ENCODE measurements at places on chromosomes 3 and 15. TPM values are rescaled to one million over a fixed set of nuclear protein-coding genes. Genes with fewer than 3 reads are reported as not detected.

DNA sequence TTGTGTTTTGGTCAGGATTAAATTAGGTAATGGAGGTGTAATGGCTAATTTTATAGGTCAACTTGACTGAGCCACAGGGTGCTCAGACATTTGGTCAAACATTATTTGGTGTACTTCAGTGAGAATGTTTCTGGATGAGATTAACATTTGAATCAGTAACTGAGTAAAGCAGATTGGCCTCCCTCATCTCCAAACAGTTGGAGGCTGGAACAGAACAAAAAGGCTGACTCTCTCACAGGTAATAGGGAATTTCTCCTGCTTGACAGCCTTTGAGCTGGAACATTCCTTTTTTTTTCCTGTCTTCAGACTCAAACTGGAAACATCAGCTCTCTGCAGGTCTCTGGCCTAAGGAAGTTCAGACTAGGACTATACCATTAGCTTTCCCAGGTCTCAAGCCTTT is 280.7 kb downstream of the ZBTB20 start:
- no peak for DNase-seq

GRCh38 chr15:53437366-53437765 is 322.1 kb downstream of the WDR72 start:
- DNase-seq, result peak; percentile 17

DNA sequence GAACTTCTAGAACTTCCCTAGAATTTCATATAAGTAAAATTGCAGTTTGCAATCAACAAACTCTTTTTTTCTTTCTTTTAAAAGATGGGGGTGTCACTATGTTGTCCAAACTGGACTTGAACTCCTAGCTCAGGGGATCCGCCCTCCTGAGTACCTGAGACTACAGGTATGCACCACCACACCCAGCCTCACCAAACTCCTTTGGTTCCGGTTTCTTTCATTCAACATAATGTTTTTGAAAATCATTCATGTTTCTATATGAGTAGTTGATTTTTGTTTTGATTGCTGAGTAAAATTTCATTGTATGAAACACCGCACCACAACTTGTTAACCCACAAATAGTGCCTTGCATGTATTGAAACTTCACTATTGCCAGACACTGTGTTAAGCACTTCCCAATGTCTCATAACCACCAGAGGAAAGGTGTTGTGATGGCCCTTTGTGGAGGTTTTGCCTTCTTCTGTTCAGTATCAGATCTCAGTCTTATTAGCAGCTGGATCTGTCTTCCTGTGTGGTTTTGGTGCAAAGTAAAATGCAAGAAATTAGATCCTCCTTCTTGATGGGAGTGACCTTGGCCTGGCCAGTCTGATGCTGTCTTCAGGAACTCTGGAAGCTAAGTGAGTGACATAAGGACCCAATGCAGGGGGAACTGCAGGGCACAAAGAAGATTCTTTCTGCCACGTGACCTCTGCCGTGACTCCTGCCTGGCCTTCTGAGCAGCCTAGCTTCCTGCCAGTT is 78.8 kb upstream of the UBE2E1 start:
- no peak for DNase-seq

Gene GCNT3
- 0.19 TPM for polyA plus RNA-seq

DNA sequence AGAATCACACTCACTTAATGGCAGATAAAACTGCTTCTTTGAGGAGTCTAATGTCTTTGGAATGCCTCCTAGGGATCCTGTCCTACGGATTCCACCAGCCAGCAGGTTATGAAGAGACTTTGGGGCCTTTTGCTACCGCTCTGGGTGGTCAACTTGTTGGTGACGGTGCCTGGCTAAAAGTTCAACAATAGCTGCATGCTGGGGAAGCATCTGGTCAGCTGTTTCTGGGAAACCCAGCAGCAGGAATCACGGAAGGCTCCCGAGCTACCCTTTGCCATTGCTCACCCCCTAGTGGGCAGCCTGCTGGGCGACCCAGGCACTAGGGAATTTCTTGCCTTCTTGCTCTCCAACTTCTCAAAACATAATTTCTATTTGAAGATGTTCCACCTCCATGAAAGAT is 263.3 kb downstream of the NEK10 start:
- DNase-seq, result no peak

DNA sequence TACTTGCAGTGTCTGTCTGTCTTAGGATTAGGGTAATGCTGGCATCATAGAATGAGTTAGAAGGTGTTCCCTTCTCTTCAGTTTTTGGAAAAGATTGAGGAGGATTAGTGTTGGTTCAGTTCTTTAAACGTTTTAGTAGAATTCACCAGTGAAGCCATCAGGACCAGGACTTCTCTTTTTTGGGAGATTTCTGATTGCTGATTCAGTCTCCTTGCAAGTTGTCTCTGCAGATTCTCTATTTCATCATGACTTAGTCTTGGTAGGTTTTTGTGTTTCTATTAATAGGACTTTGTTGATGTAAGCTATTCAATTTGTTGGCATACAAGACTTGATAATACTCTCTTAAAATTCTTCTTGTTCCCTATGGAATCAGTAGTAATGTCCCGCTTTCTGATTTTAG is 48.9 kb downstream of the STT3B start:
- DNase-seq, result no peak

- no peak for DNase-seq
These were observed 22.2 kb upstream of the GMPPB start for GRCh38 chr3:49745986-49746385.

- no peak for DNase-seq
These were observed 776.3 kb downstream of the TUSC7 start for GRCh38 chr3:117485841-117486240.

DNA sequence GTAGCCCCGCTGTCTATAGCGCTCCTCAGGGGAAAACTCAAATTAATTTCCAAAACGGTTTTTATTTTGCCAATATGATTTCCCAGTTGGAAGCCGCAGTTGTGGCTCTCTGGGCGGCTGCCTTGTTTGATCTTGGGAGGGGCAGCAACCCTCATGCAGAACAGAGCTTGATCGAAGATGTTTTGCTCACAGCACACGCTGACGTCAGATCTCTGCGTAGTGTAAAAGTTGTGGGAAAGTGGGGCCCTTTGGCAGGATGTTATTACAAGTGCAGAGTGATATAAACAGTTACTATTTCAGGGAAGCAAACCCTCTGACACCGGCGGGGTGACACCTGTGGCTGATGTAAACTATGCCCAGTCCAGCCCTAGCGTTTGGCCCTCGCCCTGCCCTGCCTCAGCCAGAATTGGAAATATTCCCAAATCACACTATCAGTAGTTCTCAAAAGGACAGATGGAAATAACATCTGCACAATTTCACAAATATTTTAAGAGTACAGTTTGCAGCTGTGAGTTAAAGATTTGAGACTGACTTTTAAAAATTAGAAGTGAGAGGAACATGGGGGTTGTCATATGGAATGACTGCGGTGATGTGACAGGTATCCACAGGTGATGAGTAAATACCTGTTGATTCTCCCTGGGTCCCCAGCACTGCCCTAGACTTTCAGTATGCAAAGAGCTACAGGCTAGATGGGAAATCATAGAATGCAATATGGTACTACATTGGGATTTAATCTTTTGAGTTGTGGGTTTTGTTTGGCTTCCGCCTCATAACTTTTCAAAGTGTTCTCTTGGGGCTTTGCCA is 1.7 kb downstream of the SYNM start:
- DNase-seq, result no peak

GRCh38 chr15:56094171-56094570 is 100.8 kb upstream of the NEDD4 start:
- DNase-seq, result no peak

Gene ATP13A5
- 0.88 TPM for polyA plus RNA-seq

Gene BNIP2
- polyA plus RNA-seq, result 54.3 TPM

DNA sequence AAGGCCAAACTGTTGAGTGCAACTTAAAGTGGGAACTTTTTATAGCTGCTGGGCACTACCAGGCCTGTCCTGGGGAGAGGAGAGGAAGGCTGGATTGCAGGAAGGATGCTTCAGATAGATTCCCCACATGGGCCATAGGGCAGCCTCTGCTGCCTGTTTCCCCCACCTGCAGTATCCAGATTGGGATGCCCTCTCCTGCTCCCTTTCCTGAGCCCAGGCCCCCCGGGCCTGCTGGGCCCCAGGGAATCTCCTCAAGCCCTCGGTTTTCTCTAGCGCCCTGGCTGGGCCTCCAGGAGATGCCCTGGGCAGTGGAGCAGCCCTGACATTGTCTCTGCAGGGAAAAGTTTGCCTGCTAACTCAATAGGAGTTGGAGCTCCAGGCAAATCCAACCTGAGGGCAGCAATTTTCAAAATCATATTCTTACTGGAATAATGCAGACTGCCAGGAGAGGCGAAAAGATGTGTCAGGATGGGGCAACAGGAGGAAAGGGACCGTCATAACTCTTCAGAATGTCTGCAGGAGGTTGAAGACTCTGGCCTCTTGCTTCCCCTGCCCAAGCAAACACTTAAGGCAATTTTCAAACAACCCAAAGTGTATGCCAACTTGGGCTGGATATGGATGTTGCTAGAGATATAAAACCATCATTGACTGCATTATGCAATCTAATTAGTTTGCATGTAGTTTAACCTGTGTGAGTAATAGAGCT is 4.4 kb downstream of the NR2F2 start:
- DNase-seq, result no peak

DNA sequence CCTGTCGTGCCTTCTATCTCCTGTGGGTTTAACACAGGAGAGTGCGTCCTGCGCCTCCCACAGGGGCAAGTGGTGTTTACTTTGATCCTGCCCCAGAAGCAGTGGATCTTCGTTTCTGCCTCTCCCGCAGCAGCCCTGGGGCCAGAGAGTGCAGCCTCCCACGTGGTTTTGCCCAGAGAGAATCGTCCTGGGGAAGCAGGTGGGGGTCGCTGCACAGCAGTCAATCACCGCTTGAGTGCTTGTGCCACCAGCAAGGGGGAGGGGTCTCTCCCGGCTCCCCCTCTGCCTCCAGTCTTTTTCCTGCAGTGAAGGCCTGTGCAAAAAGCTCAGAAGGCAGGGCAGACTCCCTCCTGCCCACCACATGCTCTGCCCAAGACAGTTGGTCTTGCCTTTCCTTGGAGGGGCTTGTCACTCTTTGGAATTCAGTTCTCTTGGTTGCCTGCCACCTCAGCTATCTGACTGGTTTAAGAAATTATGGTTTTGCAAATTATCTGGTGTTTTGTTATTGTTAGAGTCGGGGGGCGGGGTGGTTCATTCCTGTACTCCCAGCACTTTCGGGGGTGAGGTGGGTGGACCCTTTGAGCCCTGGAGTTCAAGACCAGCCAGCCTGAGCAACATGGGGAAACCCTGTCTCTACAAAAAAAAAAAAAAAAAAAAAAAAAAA is 26.9 kb downstream of the STOML1 start:
- no peak for DNase-seq

Gene SNAPC5
- 34.0 TPM for polyA plus RNA-seq

DNA sequence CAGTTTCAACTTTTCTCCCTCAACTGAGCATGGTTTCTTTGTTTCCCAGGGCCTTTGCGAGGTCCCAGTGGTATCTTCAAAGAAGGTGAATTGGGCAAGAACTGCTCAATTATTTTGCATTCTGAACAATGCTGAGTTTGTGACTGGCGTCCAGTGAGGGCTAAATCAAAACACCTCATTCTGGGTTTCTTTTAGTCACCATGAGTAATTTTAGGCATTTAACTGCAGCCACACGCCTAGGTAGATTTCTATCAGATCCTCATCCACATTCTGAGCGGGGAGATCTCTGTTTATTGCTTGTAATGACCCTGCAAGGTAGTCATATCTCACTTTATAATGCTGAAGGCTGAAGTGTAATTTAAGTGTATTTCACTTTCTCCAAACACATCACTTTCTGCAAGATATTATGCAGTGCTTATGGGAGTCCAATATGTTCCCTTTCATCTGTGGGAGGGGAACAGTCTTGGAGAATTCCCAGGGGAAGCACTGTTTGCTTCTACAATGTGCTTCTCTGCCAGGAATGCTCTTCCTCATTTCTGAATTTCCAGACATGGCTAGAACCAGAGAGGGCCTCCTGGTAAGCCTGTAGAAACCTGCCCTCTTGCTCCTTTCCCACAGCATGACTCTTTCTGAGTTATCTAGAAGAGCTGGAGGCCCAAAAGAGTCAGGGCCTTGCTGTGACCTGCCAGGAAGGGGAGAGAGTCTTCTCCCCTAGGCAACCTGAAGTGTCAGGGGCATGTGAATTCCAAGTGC is 91.7 kb downstream of the FRMD4B start:
- DNase-seq, result peak; percentile 11

- DNase-seq, result no peak
These were observed 27.6 kb downstream of the ANP32A start for GRCh38 chr15:68792901-68793766.

GRCh38 chr3:124246949-124247348 is 255.0 kb upstream of the ROPN1 start:
- no peak for DNase-seq

DNA sequence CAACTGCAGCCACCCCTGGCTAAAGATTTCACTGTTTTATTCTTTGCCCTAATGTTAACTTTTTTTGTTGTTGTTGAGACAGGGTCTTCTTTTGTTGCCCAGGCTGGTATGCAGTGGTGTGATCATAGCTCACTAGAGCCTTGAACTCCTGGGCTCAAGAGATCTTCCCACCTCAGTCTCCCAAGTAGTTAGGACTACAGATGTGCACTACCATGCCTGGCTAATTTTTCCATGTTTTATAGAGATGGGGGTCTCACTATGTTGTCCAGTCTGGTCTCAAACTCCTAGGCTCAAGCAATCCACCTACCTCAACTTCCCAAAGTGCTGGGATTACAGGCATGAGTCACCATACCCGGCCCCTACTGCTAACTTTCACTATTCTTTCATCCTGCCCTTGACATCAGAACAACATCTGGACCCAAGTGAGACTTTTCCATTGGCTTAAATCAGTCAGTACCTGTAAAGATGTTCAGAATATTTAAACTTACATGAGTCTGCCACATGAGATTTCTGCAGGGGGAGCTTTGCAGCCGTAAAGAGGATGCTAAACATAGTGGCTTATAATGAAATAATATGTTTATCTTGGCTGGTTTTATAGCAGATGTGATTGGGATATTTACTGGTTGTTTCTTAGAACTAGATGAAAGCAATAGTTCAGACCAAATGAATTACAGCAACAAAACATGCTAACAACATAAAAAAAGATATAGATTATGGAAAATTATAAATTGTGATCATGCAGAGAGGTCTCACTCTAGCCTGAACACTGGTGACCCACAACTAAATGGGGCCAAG is 73.6 kb downstream of the HMG20A start:
- DNase-seq, result no peak

All from hindlimb muscle (tissue), 1 donor.